ENCODE measurements at places on chromosomes 4 and X. TPM values are rescaled to one million over a fixed set of nuclear protein-coding genes. Genes with fewer than 3 reads are reported as not detected.

The TSPAN7 gene
- total RNA-seq = not detected

DNA sequence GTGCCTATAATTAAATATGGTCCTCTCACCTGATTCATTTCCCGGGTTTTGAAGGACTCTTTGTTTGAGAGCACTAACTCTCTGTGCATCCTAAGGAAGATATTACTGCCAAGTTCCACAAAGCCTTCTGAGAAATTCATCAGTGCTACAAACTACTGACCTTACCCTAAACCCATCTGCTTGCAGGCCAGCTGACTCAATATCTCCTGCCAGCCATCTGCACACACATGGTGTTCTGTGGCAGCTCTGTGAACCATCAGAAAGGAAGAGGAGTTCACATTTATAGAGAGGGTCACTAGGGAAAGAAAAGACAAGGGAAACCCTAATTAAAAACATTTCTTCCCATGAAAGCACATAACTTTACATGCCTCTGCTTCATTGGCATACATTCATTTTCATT lies 156.7 kb downstream of the ATP10D start:
- DNase-seq = no peak

The UGT2B7 gene
- not detected for total RNA-seq

GRCh38 chr4:7598939-7599790 lies 164.4 kb upstream of the PSAPL1 start:
- DNase-seq = no peak

The CENPI gene
- total RNA-seq = 47.4 TPM

The RPS6KA3 gene
- total RNA-seq = 34.3 TPM

The NEIL3 gene
- 22.9 TPM for total RNA-seq

GRCh38 chr4:26220696-26221095 lies 100.1 kb upstream of the RBPJ start:
- DNase-seq = no peak
